Mesothelial cell of epicardium (in vitro differentiated cells): ENCODE measurements at places on chromosomes 7 and 10.

DNA sequence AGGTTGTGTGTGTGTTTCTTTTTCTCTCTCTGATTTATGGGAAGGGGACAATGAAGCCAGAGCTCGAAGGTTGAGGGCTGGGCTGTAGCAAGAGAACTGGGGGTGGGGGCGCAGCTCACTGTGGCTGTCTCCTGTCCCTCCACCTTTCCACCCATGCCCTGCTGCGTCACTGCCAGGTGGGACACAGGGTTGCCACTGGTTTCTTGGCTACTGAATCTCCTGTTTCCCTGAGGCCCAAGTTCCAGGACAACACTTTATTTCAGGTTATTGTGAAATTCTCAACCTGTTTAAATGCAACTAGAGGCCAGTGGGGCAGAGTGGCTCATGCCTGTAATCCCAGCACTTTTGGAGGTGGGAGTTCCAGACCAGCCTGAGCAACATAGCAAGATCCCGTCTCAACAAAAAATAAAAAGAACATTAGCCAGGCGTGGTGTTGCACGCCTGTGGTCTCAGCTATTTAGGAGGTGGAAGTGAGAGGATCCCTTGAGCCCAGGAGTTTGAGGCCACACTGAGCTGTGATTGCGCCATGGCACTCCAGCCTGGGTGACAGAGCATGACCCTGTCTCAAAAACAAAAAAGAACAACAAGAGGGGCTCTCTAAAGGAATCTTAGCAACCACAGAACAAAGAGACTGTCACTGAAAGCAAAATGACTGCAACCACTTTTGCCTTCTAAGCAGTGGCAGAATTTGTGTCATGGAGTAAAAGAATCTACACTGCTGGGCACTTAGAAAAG is 22.6 kb downstream of the TBATA start:
- DNase-seq, result no peak

DNA sequence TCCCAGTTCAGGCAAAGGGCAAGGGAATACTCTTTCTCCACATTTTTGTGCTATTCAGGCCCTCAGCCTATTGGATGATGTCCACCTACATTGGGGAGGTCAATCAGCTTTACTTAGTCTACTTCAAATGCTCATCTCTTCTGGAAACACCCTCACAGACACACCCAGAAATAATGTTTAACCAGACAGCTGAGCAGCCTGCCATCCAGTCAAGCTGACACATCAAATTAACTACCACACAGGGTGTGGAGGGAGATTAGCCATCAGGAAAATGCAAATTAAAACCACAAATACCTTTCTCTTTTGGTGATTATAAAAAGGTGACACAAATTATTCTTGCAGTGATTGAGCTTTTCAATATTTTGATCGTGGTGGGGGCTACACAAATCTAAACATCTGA is 74.7 kb upstream of the FZD8 start:
- no peak for DNase-seq

- no peak for DNase-seq
Measured at GRCh38 chr7:30799206-30799975, 28.2 kb downstream of the MINDY4 start.

DNA sequence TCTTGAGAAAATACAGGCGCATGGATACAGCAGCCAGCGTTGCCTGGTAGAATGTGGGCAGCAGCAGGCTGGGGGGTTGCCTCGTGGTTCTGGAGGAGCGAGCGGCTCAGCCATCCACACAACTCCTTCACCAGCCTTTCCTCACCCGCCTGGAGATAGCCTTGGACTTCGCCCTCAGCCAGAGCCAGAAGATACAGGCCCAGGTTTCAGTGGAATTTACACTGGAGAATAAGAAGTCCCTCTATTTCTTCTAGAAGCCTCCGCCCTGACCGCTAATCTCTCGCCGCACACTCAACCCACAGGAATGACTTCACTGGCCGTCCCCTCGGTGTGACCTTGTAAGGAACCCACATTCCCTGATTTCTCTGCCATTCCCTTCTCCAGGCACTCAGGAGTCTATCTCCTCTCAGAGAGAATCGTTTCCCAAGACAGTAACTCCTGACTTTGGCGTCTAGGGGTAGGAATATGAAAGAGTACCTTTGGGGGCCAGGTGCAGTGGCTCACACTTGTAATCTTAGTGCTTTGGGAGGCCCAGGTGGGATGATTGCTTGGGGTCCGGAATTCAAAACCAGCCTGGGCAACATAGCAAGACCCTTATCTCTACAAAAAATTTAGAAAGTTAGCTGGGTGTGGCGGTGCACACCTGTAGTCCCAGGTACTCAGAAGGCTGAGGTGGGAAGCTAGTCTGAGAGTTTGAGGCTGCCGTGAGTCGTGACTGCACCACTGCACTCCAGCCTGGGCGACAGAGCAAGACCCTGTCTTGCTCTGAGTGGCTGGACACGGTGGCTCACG is 52.0 kb upstream of the ECHDC3 start:
- DNase-seq, result no peak

DNA sequence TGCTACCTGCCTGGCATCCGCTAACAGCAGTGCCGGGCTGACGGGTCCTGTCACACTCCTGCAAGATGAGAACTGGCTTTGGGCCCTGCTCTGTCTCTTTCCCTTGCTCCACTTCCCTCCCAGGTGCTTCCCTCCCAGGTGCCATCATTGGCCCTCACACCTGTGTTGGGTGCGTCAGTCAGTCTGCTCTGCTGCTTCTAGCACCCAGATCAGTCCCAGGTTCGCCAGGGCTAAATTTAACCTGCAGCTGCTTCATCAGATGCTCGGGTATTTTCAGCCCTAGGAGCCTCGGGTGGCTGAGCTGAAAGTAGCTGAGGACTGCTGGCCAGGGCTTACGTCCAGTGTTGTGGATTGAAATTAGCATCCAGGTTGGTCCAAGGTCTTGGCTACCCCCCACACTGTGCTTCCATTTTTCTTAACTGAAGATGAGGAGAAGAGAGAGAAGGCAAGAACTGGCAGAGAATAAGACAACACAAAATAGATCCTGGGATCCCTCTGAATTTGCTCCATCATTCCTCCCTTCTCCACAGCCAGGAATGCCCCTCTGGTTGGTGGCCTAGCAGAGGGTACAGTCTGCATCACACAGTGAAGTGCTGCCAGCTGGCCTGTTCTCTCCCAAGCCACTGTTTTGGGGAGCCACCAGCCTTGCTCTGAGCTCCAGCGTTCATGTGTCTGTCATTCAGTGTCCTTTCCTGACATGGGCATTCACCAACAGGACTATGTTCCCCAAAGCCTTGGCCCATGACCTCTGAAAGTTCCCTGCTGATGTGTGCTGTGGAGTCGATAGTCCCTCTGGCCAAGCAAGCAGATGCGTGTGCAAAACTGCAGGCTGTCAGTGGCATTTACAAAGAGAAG is 65.9 kb upstream of the SYPL1 start:
- no peak for DNase-seq

DNA sequence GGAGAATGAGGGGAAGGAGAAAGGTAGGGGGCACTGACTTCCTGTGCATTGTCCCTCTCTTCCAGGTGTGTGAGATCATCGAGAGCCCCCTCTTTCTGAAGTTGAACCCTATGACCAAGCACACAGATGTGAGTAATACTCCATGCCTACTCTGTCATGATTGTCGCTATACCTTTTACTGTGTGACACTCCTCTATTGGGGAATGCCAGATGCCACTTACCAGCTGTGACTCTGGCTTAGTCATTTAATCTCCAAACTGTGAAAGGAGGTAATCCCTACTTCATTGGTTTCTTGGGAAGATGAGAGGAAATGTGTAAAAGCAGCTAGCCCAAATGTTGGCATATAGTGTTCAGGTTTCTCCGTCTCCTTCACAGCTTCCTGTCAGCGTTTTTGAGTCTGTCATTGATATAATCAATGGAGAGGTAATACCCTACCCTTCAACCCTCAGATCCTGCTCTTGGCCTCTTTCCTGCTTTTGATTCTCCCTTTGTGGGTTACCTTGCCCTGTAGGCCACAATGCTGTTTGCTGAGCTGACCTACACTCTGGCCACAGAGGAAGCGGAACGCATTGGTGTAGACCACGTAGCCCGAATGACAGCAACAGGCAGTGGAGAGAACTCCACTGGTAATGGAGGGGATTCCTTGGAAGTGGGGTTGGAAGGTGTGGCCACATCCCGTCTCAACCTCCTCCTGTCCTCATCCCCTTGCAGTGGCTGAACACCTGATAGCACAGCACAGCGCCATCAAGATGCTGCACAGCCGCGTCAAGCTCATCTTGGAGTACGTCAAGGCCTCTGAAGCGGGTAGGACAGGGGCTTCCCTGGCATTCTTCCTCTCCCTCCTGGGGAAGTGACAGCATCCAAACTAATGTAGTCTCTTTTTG is 2.0 kb downstream of the COPS6 start:
- no peak for DNase-seq

GRCh38 chr10:91104193-91105041 is 116.0 kb upstream of the PCGF5 start:
- no peak for DNase-seq

DNA sequence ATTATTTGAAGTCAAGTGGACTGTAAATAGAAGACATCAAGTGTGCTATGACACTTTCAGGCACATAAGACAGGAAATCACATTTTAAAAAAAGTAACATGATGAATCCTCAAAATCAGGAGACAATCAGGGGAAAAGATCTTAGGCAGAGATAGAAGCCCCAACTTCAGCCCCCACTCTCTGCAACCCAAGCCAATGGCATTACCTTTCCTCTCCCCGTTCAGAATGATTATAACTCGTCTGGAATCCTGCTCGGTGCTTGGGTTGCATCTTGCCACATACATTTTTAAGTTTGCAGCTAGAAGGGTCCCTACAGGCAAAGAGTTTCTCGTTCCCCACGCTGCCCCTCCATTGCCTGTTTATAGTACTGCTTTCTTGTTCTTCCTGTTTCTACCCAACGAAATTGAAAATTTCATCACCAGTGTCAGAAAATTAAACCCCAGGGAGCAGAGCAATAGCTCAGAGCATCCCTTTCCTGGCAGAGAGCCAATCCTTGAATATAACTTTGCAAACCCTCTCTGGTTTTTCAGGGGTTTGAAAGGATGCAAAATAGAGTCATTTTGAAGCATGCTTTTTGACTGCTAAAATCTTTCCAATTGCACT is 260.5 kb upstream of the AOAH start:
- no peak for DNase-seq

GRCh38 chr10:71009126-71009525 is 120.8 kb upstream of the PCBD1 start:
- DNase-seq, result no peak

GRCh38 chr7:75835688-75836285 is 22.2 kb upstream of the CCL24 start:
- DNase-seq, result no peak

DNA sequence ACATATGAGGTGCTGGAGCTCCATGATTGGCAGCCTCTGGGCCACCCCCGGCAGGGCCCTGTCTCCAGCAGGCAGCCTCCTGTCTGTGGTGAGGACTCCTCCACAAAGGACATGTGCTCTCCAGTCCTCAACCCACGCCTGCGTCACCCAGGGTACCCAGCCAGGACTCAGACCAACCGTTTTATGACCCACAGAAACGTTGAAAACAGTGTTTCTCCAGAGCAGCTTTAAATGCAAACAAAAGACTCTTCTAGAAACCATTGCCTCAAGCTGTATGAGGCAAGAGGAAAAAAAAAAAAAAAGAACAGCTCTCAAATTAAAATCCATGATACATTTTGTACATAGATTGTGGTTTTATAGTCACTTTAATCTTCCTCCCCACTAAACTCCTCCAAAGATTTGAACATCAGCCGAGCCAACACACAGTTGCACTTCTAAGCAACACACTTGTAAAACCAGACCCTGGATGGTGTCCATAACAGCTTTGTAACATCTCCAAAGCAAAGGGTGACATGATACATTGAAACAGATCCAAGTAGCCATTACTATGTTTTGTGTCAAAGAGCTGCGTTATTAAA is 175.0 kb upstream of the LYZL2 start:
- DNase-seq, result no peak

DNA sequence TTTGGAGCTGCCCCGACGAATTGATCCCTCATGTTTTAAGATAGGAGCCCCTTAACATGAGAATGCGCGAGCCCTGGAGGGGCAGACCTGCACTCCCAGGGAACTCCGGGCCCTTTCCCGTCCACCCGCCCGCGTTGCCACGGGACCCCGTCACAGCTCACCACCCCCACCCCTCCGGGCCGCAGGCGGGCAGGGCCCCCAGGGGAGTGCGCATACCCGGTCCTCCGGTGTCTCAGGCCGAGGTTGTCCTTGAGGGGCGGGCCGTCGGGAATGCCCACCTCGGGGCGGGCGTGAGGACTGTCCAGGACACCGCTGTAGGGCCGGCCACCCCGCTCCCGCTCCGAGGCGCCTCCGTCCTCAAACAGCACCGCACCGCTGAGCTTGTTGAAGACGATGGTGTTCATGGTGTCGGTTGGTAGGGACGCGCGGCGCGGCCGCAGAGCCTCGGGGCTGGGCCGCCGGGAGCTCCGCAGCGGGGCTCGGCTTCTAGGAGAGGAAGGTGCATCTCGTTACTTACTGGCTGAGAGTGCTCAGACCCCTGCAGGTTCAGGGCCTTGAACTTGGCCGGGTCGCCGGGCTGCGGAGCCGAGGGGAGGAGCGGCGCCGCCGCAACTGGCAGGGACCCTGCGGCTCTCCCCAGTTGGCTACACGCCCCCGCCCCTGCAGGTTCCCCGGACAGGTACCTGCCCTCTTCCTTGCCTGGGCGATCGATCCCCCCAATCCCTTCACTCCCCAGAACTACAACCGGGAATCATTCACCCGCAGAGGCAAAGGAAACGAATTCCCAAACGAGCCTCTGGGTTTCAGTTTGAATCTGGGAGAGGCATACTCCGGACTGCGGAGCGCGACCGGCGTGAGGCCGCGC is 2.4 kb downstream of the MKX start:
- DNase-seq, result peak; percentile 20

GRCh38 chr7:51069411-51070083 is 247.1 kb downstream of the COBL start:
- no peak for DNase-seq

- no peak for DNase-seq
Measured at GRCh38 chr10:120854388-120854787, 3.2 kb downstream of the WDR11 start.
